ENCODE measurements at places on chromosomes 4 and X.

- no peak for DNase-seq
These were observed 10.2 kb upstream of the HPGD start for GRCh38 chr4:174532445-174532844.

DNA sequence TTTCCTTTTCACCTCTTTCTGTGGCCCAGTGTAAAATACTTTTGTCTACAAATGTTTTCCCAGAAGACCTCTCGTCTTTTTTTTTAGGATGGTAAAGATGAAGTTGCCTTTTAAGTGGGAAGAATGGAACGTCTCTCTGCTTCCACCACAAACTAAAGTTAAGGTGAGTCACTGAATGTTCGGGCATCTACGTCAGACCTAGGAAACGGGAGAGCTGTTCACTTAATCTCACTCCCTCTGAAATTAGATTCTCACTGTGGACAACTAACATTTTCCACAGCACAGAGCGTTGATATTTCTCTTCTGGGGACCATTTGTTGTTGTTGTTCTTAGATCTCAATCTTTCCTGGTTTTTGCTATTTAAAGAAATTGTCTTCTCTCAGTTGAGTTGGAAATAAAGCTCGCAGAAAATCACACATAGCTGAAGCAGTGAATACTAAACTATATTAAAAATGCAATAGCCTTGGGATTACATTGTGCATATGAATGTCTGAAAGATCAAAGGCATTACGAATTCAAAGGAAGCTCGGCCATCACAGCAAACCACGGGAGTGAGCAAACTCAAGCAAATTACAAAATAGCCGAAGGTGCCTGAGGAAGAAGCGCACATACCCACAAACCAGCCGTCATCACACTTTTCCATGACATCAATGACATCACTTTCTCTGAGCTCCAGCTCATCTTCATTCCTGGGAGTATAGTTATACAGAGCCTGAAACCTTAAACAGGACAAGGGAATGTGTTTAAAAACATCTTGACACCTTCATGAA is 53.9 kb upstream of the PDLIM3 start:
- no peak for DNase-seq

DNA sequence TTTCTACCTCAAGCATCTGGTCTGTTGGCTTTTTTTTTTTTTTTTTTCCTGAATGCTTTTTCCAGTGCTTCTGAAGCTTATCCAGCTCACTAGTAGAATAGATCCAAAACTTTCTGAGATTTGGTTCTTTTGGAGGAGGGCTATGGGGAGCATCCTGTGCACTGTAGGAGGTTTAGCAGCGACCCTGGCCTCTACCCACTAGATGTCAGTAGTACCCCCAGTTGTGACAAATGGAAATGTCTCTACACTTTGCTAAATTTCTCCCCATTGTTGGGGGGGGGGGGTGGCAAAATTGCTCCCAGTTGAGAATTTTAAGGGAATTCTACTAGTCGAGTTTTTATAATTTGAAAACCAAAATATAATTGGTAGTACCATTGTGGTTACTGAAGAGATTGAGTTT is 23.0 kb upstream of the PPA2 start:
- no peak for DNase-seq

GRCh38 chr4:52836678-52837077 is 25.4 kb upstream of the RASL11B start:
- DNase-seq: no peak

DNA sequence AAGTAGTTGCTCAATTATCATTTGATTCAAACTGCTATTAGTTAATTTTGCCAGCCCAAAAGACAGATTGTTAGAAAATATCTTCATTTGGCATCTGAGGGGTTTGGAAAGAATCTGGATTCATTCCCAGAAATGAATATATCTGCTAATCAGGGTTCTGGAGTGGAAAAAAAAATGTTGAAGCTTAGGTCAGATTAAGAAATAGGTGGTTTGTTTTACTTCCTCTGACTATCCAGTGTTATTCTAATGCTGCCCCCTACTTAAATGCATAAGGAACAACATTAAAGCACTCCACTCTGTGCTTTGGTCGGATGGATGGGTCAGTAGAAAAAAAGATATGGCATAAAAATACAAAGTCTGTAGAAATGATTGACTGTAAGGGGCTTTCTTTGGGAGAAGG is 89.0 kb downstream of the LUZP4 start:
- no peak for DNase-seq

- no peak for DNase-seq
These were observed 144.5 kb downstream of the SMIM20 start for GRCh38 chr4:26058537-26058936.

GRCh38 chrX:7596822-7597221 is 246.1 kb upstream of the VCX start:
- DNase-seq: no peak

GRCh38 chrX:119399772-119400101 is 601 bp downstream of the SLC25A43 start:
- no peak for DNase-seq

GRCh38 chr4:6132716-6133115 is 67.6 kb downstream of the JAKMIP1 start:
- DNase-seq: no peak

DNA sequence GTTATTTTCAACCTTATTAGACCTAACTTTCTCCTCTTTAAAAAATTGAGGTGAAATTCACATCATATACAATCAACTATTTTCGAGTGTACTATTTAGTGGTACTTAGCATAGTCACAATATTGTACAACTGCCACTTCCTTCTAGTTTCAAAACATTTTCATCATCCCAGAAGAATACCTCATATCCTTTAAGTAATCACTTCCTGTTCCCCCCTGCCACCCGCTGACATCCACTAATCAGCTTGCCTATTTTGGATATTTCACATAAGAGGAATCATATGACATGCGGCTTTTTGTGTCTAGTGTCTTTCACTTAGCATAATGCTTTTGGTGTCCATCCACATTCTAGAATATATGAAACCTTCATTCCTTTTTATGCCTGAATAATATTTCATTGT is 10.0 kb upstream of the PPA2 start:
- DNase-seq: no peak

DNA sequence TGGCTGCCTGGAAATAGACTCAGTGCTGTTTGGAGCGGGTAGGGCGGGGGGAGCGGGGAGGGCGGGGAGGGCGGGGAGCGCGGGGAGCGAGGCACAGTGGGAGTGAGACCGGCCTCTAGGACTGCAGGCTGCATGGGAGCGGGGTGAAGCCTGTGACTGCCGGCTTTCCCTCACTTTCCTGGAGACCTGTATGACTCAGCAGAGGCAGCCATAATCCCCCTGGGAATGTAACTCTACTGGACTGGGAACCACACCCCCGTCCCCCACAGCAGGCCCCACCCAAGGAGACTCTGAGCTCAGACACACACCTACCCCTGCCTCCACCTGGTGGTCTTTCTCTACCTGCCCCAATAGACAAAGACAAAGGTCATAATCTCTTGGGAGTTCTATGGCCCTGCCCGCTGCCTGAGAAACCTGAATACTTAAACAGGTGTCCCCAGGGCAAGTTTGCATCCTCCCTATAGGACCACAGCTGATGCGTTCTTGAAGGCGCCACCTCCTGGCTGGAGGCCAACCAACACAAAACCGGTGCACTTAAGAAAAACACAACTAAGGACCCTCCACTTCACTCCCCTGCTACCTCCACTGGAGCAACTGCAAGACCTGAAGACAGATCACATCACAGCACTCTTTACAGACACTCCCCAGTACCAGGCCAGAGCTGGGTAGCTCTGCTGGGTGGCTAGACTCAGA is 18.0 kb downstream of the HDAC8 start:
- DNase-seq: no peak

DNA sequence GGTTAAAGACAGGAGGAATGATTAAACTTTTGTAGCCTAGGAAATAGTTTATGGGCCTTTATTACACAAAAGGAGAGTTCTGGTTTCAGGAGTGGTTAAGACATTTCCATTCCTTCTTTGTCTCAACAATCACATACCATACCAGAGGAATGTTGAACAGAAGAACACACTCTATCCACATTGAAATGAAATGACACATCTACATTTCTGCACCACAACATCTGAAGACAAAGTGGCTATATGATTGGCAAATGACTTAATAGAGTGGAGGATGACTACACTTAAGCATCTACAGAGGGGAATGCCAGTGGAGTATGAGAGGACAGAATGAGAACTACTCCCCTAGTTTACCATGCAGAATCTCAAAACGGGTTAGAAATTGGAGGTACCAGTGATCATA is 8.0 kb downstream of the CYP2U1 start:
- no peak for DNase-seq

- DNase-seq: no peak
These were observed 278.8 kb upstream of the RPS6KA3 start for GRCh38 chrX:20545538-20545937.

DNA sequence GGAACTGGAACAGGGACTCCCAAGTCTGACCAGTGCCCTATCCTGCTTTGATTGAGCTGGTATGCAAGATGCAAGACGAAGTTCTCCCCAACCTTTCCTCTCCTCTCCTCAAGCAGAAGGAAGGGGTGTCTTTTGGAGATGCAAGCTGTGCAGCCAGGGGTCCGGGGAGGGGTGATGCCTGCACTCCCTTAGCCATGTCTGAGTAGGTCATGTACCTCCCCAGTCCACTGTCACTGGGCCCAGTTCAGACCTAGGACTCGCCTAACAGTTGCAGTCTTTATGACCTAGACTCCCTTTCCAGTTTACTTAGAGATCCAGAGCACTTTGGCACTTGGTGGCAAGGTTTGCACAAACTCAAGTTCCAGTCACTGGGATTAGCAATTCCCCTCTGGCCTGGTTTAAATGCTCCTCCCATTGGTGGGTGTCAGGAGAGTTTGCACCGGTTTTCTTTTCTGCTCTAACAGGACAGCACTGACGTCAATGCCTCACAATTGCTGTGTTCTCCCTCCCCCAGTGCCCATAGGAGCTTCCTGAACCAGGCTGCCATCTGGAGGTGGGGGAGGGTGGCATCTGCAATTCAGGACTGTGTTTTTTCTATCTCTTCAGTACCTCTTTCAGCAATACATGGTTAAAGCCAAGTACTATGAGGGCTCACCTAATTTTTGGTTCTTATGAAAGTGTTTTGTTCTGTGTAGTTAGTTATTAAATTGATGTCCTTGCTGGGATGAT is 782.2 kb downstream of the ARAP2 start:
- DNase-seq: no peak

- no peak for DNase-seq
These were observed 122.3 kb downstream of the RS1 start for GRCh38 chrX:18549643-18550042.

DNA sequence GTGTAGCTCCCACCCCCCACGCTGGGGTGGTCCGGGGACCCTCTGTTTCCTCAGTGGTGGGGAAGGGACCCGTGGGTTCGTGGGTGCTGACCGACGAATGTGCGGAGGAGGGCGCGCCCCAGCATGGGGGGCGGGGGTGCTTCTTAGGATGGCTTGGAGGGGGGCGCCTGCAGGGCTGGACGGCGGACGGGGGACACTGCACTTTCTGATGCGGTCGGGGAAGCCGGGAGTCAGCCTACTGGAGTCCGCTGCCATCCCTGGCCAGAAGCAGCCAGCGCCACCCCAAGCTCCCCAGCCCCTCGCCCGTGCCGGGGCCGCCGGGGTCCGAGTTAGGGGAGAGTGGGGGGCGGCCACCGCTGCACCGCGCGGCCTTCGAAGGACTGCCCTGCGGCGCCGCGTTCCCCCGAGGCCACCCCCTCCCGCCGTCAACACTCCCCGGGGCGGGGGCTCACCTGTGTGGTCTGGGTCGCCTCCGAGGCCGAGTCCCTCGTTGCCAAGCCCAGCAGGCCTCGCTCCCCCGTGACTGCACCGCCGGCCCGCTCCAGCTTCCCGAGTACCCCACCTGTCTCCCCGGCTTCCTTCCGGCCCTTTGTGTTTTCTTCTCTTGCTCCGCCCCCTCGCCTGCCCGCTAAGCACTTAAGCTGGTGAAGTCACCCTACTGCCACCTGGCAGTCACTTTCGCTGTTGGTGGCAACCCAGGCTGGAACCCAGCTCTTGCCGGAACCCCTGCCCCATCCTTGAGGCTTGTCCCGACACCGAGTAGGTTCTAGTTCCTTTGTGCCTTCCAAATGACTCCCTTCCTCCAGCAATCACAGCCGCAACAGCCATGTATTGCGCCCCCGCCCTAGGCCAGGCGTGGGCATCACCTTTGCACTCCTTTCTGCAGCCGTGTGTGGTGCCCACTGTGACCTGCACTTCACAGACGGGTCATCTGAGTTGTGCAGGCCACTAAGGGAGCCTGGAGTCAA is at the start of gene OCIAD2:
Gene OCIAD2 (minus strand): TSS at position 569 of the 968 bp plus-strand sequence. CDS start 2,225 bp downstream, outside the sequence.
- no peak for DNase-seq

DNA sequence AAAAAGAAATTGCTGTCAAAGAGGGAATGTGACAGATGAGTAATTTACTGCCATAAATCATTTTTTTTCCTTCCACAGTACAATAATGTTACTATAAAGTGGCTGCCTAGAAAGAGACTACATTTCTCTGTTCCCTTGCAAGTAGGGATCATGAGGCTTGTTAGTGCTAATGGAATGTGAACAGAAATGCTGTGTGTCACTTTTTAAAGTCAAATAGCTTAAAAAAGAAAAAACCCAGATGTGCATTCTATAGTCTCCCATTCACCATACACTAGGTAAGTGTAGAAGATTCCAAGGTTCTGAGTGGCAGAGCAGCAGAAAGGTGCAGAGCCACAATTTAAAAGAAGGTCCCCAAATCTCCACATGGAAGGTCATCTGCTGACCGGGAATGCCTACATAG is 328.4 kb downstream of the CAMK2D start:
- DNase-seq: no peak

GRCh38 chr4:100461807-100462605 is 55.8 kb downstream of the EMCN start:
- no peak for DNase-seq

DNA sequence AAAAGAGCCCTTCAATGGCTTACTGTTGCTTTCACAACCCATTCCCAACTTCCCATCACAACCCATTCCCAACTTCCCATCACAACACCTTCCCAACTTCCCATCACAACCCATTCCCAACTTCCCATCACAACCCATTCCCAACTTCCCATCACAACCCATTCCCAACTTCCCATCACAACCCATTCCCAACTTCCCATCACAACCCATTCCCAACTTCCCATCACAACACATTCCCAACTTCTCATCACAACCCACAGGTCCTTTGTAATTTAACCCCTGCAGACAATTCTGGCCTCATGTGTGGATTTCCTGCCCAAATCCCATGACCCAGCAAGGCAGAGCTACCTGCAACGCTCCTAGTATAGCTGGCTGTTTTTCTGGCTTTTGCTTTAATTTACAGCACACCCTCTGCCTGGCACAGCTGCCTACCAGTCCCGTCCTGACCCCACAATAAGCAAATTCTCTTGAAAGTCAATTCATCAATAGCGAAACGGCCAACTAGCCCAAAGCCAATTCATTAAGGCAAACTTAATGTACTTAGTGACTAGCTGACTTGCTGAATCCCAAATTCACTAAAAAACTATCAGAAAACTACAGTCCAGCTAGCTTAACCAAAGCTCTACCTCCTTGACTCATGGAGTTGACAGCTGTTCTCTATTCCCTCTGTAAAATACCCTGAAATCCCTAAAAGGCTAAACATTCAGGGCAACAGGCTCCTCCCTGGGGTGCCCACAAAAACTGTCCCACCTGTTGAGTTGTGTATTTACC is 75.6 kb downstream of the AFAP1 start:
- DNase-seq: no peak

GRCh38 chr4:109809655-109810054 is 5.9 kb upstream of the GAR1 start:
- no peak for DNase-seq

- no peak for DNase-seq
These were observed 81.7 kb downstream of the FREM3 start for GRCh38 chr4:143618811-143619210.

GRCh38 chrX:154525606-154526490 is 9.8 kb upstream of the FAM3A start:
- no peak for DNase-seq

Measured in cortex of kidney (tissue), 1 donor.